ENCODE measurements at places on chromosomes 5 and 9.

GRCh38 chr9:113585085-113585442 is 121.5 kb downstream of the RGS3 start:
- DNase-seq = no peak

- DNase-seq = no peak
Measured at GRCh38 chr5:144308174-144308573, 137.5 kb downstream of the KCTD16 start.

- DNase-seq = no peak
Measured at GRCh38 chr5:81164936-81165335, 68.2 kb upstream of the CKMT2 start.

GRCh38 chr5:95846554-95847260 is 24.2 kb upstream of the GLRX start:
- DNase-seq = peak; percentile 78

GRCh38 chr9:99253772-99254431 is 31.8 kb downstream of the SEC61B start:
- DNase-seq = peak; percentile 46

DNA sequence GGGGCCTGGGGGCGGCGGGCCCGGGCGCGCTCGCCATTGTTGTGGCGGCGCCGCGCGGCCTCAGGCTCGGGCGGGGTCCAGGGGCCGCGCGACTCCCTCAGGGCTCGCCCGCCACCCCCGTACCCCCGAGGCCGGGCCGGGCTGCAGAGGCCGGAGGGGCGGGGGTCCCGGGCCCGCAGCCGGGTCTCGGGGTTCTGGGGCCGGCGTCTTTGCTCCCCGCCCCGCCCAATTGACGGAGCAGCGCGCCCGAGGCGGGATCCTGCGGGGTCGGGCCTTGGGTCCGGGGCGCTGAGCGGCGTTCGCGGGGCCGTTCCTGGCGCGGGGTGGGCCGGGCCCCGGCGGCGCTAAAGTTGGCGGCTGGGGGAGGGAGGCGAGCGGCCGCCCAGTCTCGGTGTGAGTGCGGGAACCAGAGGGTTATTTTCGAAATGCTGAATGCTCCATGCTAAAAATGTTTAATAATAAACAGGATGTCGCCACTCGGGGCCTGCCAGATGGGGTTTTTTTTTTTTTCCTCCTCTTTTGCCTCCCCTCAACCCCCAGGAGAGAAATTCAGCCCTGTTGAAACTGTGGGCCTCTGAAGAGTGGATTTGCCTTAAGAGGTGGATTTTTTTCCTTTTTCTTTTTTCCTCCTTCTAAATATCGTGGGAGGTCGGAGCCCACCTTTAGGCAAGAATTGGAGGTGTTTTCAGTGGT is 724 bp downstream of the PRRC2B start:
- no peak for DNase-seq
